ENCODE measurements at places on chromosomes 1 and 21.

GRCh38 chr1:151898519-151898991, 10.8 kb downstream of the THEM4 start:
- DNase-seq = no peak

GRCh38 chr1:171180670-171181069, 4.4 kb upstream of the FMO2 start:
- DNase-seq = no peak

DNA sequence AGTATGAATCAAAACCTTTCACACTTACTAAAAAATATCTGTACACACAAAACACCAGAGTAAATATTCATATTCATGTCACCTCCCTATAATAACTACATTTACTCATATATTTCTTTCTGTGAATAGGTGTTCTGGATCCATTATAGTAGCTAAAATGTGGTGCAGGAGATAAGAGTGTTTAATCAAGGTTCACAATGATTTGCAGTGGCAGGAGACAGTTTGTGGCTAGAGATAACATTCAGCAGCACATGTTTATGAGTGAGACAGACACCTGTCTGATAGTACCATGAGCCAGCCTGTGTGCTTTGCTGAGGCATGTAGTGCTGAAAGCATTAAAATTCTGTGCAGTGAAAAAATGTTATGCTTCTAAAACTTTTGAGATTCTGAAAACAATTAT, 410.3 kb downstream of the SRGAP2C start:
- DNase-seq = no peak

GRCh38 chr1:71228742-71229365, 148.0 kb upstream of the ZRANB2 start:
- no peak for DNase-seq

GRCh38 chr1:239233626-239234025, 152.7 kb upstream of the CHRM3 start:
- DNase-seq = no peak

DNA sequence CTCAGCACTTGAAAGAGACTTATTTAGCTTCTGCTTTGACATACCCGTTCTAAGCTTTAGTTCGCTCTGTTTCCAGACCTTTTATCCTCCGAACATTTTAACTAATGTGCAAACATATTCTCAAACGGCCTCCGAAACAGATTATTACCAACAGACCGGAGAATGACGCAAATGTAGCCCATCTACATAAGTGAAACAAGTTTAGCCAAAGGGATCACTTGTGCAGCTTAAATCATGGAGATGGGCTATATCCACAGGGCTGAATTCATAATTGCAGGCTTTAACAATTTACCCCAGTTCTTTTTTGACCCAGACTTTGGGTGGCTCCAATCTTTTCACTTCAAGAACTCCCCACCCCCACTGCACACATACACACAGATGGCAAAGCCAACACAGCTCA, 119.7 kb downstream of the KCNH1 start:
- no peak for DNase-seq

DNA sequence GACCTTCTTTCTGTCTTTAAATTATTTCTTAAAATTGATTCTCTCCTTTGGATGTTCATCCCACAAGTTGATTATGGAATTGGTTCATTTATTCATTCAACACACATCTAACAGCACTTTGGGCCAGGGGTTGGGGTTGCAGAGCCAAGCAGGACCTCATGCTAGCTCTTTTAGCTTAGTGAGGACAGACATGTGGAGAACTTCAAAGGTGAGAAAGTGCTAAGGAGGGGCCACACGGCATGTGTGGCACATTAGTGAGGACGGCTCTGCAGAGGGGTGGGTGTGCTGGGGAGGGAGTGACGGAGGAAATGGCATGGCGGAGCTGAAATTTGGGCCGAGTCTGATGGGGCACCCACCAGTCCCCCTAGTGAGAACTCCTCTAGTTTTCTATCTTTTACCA, 32.5 kb upstream of the VASH2 start:
- no peak for DNase-seq

- DNase-seq = peak; percentile 77
Observed at GRCh38 chr1:59674595-59674994, 140.2 kb upstream of the HOOK1 start.

DNA sequence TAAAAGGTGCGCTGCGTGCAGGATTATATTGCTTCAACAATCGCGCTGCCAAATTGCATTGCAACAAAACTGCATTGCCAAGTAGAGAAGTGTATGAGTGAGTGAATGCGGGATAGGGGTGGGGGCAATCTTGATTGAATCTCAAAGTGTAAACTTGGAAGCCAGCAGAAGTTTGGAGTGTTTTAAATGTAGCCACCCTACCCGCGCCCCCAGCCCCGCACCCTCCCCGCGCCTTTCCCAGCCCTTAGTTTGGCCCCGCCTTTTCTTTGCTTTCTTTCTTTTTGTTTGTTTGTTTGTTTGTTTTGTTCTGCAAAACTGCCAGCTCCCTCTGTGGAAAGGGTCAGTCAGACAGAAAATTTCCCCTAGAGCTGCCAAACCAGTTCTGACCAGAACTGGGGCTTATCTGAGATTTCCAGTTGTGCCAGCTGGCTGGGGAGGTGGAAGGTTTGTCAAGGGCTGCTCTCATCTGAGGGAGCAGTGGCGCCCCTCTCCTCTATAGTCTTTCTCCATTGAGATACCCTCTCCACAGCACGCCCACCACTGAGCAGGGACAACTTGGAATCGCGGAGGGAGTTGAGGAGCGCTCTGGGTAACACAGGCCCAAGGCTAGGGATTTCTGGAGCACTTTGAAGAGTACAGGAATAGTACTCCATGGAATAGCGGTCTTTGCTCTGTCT, 666 bp upstream of the BEND5 start:
- DNase-seq = no peak

GRCh38 chr1:167676205-167676915, 45.4 kb upstream of the MPZL1 start:
- no peak for DNase-seq

GRCh38 chr1:219185486-219186117, 11.9 kb downstream of the LYPLAL1 start:
- DNase-seq = no peak

DNA sequence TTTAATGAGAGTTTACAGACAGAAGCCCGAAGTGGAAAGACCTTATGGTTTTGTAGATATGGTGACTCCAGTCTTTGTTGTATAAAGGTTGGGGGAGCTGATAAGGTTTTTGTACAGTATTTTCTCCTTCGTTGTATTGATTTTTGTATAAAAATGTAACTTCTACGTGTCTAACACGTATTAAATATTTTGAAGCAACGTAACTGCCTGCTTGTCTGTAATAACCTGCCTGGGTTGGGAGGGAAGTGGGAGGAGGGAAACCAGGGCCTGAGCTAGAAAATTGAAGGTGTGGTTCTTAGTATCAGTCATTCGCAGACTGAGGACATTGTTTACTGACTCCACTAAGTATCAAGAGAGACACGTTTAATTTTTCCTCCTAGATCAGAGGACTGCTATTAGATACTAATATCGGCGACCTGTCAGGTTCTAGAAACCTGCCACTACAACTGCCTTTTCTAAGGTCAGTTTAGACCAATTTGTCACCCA, 2.2 kb downstream of the IER5 start:
- no peak for DNase-seq

- DNase-seq = peak; percentile 86
Observed at GRCh38 chr1:84253891-84254290, 47.6 kb upstream of the SAMD13 start.

GRCh38 chr1:98264727-98265126, 343.9 kb upstream of the DPYD start:
- DNase-seq = no peak

GRCh38 chr1:167665469-167665868, 35.4 kb downstream of the RCSD1 start:
- no peak for DNase-seq

DNA sequence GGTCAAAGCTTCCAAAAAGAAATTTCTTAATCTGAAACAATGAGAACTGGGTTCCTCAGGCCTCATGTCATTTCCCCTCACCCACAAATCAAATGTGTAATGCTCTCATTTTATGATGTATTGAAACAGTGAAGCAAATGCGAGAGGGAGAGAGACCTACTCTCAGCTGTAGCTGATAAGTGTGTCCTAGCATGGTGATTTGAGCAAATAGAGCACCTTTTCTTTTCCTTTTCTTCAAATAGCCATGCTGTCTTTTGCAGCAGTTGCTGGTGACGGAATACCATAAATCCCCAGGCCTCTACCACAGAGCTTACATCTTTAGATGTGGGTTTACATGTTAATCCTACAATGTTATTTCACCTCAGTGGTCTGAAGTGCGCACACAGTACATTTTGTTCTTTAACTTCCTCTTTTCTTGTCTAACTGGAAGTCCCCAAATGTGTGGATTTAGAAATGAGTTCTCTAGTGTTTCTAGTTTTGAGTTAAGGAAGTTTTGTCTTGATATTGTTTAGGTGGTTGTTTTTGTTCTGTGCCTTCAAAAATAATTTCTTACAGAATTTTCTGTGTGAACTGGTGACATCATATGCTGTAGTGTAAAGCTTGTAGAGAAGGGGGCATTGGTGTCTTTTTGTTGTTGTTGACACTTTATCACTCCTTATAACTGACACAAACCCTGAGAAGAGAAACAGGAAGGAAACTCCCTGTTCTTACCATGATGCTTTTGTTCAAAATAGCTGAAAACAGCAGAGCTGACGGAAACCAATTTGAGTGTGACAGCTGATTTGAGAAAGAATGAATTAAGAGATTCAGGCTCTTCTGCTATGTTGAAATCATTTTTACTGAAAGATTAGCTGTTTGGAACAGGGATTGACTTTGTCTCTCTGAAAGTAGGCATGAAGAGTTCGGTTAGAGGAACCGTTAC, 12.2 kb downstream of the SMAP2 start:
- peak; percentile 40 for DNase-seq

DNA sequence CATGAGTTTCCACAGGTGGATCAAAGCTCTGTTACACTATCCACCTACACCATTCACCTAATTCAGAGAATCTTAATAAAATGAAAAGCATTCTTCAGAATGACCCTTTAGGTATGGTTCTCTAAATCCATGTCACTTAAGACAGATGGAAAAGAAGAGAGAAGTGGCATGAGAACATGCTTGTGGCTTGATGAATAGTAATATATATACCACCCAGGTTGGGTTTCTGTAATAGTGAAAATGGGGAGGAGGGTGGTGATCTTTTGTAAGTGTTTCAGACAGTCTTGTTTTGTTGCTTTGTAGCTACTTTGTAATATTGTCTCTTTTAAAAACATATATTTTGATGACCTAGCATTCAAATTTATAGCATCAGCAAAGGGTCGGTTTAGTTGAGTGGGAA, 469.8 kb downstream of the USP25 start:
- no peak for DNase-seq

DNA sequence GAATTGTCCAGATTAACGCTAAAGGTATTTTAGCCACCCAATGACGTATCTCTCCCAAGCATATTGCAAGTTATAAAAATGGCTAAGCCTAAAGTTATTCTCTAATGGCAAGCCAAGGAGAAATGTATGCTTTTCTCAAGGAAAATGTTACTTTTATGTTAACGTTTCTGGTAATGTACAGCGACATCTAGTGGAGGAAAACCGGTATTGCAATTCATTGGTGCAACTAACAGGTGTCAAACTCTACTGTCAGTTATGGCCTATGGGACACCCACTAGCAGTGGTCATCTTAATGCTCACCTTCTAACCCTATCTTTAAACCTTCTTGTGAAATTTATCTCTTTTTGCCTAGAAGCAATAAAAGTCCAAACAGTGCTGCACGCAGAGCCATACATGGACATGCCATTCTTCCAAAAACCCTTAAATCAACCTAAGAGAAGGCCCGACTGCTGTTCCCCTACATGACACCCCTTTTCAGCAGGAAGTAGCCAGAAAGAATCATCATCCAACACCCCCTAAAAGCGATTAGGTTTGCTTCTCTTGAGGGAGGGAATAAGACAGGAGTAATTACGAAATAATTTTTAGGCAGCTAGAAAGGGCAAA, 68.7 kb upstream of the LRIF1 start:
- DNase-seq = peak; percentile 48

GRCh38 chr1:180805316-180805715, 107.4 kb upstream of the KIAA1614 start:
- no peak for DNase-seq

Data from fibroblast of pulmonary artery (primary cell).